ENCODE measurements at places on chromosomes 13 and 19. TPM values are rescaled to one million over a fixed set of nuclear protein-coding genes. Genes with fewer than 3 reads are reported as not detected.

FOXA3 gene
- not detected for total RNA-seq

SRRM5 gene
- total RNA-seq, result 0.83 TPM

CYP2A6 gene
- 0.23 TPM for total RNA-seq

C5AR2 gene
- total RNA-seq, result 2.1 TPM

- H3K4me3 ChIP-seq, result no peak overlapping the region
- no peaks in the 10 kb centered on the region for H3K27me3 ChIP-seq
- DNase-seq, result no peak
- H3K36me3 ChIP-seq, result no peaks in the 10 kb centered on the region
- H3K4me1 ChIP-seq, result peaks cover 20% of the 10 kb centered on the region
- H3K27ac ChIP-seq, result no peak overlapping the region
Observed at GRCh38 chr13:77728265-77729125, 31.0 kb downstream of the SLAIN1 start.

DNA sequence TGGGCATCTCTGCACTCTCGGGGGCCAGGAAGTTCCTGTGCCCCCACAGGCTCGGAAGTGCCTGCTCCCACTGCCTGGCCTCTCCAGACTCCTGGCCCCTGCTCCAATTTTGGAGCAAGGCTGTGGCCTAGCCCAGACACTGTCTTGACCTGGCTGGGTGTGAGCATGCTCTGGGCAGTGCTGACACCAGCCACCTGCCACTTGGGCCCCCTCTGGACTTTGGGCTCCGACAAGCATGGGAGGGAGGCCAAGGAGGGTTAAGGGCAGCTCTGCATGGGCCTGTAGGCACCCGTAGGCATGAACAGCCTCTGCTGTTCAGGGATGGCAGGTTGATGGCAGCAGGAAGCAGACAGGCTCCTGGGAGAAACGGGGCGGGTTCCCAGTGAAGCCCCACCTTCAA is 26.0 kb upstream of the RBM26 start:
- H3K27me3 ChIP-seq, result no peaks in the 10 kb centered on the region
- no peak for DNase-seq
- H3K27ac ChIP-seq, result no peak overlapping the region
- no peaks in the 10 kb centered on the region for H3K36me3 ChIP-seq
- no peak overlapping the region for H3K4me3 ChIP-seq
- no peaks in the 10 kb centered on the region for H3K4me1 ChIP-seq

GRCh38 chr13:110106726-110107125 is 200.2 kb downstream of the COL4A1 start:
- no peak overlapping the region for H3K4me3 ChIP-seq
- no peaks in the 10 kb centered on the region for H3K4me1 ChIP-seq
- DNase-seq, result no peak
- no peaks in the 10 kb centered on the region for H3K27me3 ChIP-seq
- no peaks in the 10 kb centered on the region for H3K36me3 ChIP-seq

DNA sequence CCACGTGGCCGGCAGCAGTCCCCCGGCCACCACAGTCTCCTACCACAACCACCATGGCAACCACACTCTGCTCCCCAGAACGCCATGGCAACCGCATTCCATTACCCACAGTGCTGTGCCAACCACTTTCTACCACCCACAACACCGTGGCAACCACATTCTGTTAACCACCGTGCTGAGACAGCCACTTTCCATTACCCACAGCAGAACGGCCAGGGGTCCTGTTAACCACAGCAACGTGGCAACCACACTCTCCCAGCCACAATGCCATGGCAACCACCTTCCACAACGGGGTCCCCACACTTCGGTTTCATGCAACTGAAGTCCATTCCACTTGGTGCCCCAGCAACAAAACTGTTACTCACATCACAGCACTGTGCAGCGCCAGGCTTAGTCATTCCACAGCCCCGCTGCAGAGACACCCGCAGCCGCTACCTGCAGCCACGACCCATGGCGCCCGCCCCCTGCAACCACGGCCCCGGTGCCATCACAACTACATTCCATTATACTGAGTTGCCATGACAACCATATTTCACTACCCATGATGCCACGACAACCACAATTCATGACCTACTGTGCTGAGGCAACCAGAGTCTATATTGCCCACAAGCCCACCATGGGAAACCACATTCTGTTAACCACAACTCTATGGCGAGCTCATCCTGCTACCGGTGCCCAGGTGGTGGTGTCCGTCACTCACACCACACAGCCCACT is 10.0 kb downstream of the DPF1 start:
- no peak overlapping the region for H3K4me3 ChIP-seq
- peak; percentile 49 for DNase-seq

GRCh38 chr13:28890712-28891111 is 70.6 kb downstream of the MTUS2 start:
- H3K27me3 ChIP-seq, result no peaks in the 10 kb centered on the region
- no peak overlapping the region for H3K4me3 ChIP-seq
- H3K4me1 ChIP-seq, result no peaks in the 10 kb centered on the region
- H3K27ac ChIP-seq, result no peak overlapping the region

DNA sequence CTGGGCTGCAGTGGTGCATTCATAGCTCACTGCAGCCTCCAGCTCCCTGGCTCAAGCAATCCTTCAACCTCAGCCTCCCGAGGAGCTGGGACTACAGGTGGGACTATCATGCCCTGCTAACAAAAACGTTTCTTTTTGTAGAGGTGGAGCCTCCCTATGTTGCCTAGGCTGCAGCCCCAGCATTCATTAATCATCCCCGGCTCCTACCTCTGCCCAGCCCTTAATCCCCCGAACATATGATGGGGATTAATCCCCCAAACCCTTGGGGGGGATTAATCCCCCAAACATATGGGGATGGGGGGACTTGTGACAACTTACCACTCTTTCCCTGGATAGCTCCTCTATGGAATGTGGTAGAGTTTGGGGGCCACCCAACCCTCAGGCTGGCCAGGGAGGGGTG is 45.9 kb downstream of the SUGP2 start:
- H3K4me3 ChIP-seq, result no peak overlapping the region
- DNase-seq, result no peak
- H3K36me3 ChIP-seq, result no peaks in the 10 kb centered on the region
- H3K27me3 ChIP-seq, result no peaks in the 10 kb centered on the region
- no peak overlapping the region for H3K27ac ChIP-seq

- no peaks in the 10 kb centered on the region for H3K4me1 ChIP-seq
- no peak overlapping the region for H3K4me3 ChIP-seq
- H3K27me3 ChIP-seq, result no peaks in the 10 kb centered on the region
- H3K36me3 ChIP-seq, result no peaks in the 10 kb centered on the region
- no peak for DNase-seq
Observed at GRCh38 chr19:2652504-2653099, 49.9 kb downstream of the GNG7 start.

DNA sequence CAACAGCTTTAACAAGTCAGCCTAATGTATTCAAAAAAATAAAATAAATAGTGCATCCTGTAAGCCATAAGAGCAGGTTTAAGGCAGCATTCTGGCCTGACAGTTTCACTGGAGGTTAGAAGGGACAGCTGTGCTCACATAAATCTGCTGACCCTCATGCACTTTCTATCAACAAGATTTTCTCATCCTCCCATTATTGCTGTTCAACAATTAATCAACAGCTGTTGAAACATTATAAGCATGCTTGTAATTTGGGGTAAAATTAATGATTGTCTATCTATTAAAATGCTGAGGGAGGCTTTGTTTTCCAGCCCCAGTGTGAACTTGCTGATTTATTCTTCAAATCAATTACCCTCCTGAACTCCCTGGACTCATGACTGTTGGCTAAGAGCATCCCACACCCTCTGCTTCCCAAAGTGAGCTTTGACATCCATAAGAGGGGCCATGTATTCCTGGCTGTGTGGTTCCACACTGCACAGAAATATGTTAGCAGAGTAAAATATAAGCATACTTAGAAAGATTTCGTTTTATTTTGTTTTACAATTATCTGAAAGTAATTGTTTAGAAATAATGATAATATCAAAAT is 492.4 kb downstream of the EFNB2 start:
- H3K4me3 ChIP-seq, result no peak overlapping the region

- H3K36me3 ChIP-seq, result no peaks in the 10 kb centered on the region
- H3K27me3 ChIP-seq, result no peaks in the 10 kb centered on the region
- peaks cover 29% of the 10 kb centered on the region for H3K4me1 ChIP-seq
- H3K27ac ChIP-seq, result peak overlapping the region; percentile 18
- no peak for DNase-seq
- H3K4me3 ChIP-seq, result no peak overlapping the region
Observed at GRCh38 chr13:41019578-41020347, 647 bp upstream of the ELF1 start.

GRCh38 chr13:48729856-48730255 is 76.1 kb downstream of the CYSLTR2 start:
- H3K27ac ChIP-seq, result no peak overlapping the region
- H3K36me3 ChIP-seq, result no peaks in the 10 kb centered on the region
- no peak for DNase-seq
- H3K4me3 ChIP-seq, result no peak overlapping the region
- no peaks in the 10 kb centered on the region for H3K27me3 ChIP-seq
- no peaks in the 10 kb centered on the region for H3K4me1 ChIP-seq

DNA sequence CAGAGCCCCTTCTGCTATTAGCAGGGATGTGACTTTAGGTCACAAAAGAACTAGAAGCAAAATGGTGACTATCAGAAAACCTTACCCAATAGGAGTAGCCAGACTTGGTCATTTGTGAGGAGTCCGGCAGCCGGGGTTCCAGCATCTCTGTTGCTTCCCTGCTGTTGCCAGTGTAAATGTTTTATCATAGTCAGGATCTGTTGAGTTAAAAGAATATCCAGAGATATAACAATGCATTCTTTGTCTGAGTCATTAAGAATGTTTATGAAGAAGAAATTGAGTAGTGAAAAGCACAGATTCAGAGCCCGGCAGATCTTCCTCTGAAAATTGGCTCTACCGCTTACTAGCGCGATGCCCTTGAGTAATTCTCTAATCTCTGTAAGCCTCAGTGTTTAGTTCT is 84.2 kb downstream of the COL4A2 start:
- no peaks in the 10 kb centered on the region for H3K36me3 ChIP-seq
- H3K4me3 ChIP-seq, result no peak overlapping the region
- H3K4me1 ChIP-seq, result no peaks in the 10 kb centered on the region
- H3K27me3 ChIP-seq, result no peaks in the 10 kb centered on the region

DNA sequence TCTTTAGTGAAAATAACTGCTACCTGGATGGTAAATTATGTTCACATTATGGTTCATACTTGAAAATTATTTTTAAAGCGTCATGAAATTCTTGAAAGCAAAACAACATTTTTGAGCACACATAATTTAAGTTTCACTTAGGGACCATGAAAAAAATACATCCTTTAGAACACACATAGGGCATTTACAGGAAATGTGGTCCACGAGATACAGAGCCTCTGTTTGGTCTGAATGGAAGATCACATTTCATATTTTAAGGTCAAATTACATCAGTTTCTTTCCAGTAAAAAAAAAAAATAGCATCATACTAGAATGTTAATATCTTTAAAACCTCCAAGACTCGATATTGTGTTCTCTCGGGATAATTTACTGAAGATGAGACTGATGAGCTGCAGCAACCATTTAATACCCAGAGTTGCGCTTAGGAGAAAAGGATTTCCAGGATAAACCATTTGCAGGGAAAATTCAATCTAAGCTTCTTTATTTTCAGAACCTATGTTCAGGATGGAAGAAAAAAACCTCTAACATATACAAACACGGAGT is 720.7 kb downstream of the DIAPH3 start:
- no peaks in the 10 kb centered on the region for H3K36me3 ChIP-seq
- H3K4me1 ChIP-seq, result no peaks in the 10 kb centered on the region
- no peak for DNase-seq
- no peak overlapping the region for H3K4me3 ChIP-seq
- H3K27ac ChIP-seq, result no peak overlapping the region
- no peaks in the 10 kb centered on the region for H3K27me3 ChIP-seq

DNA sequence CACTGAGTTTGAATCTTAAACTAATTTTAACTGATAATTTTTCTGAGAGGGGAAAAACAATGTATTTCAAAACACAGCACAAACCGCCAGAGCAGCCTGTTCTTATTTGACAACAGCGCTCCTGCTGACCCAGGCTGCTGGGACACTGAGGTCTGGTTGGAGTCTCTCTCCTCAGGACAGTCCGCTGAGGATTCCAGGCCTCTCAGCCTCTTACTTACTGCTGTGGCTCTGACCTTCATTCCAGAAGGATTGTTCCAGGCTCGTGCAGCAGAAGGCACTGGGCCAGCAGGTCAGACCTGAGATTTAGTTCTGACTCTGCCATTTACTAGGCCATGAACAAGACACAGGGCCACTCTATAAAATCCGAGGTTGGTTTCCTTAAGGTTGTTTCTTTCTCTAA is 393.6 kb downstream of the TDRD3 start:
- no peaks in the 10 kb centered on the region for H3K36me3 ChIP-seq
- no peak overlapping the region for H3K27ac ChIP-seq
- no peaks in the 10 kb centered on the region for H3K27me3 ChIP-seq
- no peak for DNase-seq

GRCh38 chr19:43329989-43330388 is 23.5 kb upstream of the CD177 start:
- no peaks in the 10 kb centered on the region for H3K4me1 ChIP-seq
- no peak for DNase-seq
- no peak overlapping the region for H3K27ac ChIP-seq
- H3K36me3 ChIP-seq, result no peaks in the 10 kb centered on the region
- no peaks in the 10 kb centered on the region for H3K27me3 ChIP-seq

DNA sequence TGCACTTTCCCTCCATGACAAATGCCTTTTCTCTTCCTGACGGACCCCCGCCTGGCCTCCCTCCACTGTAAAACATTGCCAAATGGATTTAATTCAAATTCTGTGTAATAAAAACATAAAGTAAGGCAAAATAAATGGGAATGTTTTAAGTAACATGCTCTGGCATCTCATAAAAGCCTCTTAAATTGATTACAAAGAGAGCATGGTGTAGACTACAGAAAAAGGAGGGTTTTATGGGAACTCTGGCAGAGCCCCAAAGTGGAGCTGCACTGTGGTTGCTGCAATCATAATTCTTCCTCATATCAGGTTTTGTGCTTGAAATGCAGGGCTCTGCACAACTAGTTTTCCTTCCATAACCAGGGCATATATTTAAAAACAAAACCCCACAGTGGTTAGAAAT is 44.3 kb upstream of the SIAH3 start:
- no peaks in the 10 kb centered on the region for H3K27me3 ChIP-seq
- no peaks in the 10 kb centered on the region for H3K4me1 ChIP-seq
- no peak for DNase-seq
- no peak overlapping the region for H3K27ac ChIP-seq

- no peak overlapping the region for H3K4me3 ChIP-seq
- DNase-seq, result peak; percentile 92
- H3K36me3 ChIP-seq, result no peaks in the 10 kb centered on the region
- peaks cover 67% of the 10 kb centered on the region for H3K4me1 ChIP-seq
- H3K27me3 ChIP-seq, result no peaks in the 10 kb centered on the region
- peak overlapping the region; percentile 87 for H3K27ac ChIP-seq
Observed at GRCh38 chr19:18428787-18429674, 8.9 kb downstream of the ISYNA1 start.

- DNase-seq, result no peak
- H3K4me1 ChIP-seq, result peaks cover 9% of the 10 kb centered on the region
- H3K36me3 ChIP-seq, result peaks cover 29% of the 10 kb centered on the region
- no peak overlapping the region for H3K27ac ChIP-seq
- no peaks in the 10 kb centered on the region for H3K27me3 ChIP-seq
Observed at GRCh38 chr19:7408251-7408650, 59.5 kb downstream of the ARHGEF18 start.

All from CD4-positive, alpha-beta memory T cell (primary cell).